ENCODE measurements at places on chromosomes 7 and 10. TPM values are rescaled to one million over a fixed set of nuclear protein-coding genes. Genes with fewer than 3 reads are reported as not detected.

DNA sequence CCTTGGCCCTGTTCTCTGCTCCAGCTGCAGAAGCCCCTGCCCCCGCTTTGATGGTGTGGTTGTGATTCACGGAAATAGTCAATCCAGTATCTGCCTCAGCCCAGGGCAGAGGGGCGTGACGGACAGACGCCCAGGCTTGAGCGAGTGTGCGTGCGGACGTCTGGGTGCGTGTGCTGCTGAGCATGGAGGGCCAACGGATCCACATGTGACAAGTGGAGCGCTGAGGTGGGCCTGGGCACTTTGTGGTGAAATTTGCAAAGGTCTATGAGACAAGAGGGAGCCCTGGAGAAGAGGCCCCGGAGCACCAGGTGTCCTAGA is 94.4 kb downstream of the WDR37 start:
- no peak for DNase-seq

The FANK1 gene
- 4.5 TPM for total RNA-seq

GRCh38 chr10:50490241-50490640 is 133.5 kb downstream of the SGMS1 start:
- no peak for DNase-seq

DNA sequence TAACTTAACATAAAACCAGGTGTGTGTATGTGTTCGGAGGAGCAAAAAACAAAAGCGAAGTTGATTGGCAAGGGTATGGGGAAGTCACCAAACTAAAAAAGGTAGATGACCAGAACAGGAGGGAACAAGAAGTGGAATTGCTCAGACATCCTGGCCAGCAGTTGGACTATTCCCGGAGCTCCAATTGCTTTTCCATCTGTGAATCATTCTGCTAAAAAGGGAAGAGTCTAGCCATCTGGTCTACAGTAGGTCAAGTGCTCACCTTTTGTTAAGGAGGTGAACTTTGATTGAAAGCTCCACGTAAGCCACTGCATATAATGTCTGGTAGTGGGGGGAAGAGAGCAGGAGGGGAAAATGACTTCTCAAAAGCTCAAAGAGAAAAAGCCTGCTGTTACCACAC is 50.0 kb upstream of the BET1 start:
- DNase-seq: no peak

DNA sequence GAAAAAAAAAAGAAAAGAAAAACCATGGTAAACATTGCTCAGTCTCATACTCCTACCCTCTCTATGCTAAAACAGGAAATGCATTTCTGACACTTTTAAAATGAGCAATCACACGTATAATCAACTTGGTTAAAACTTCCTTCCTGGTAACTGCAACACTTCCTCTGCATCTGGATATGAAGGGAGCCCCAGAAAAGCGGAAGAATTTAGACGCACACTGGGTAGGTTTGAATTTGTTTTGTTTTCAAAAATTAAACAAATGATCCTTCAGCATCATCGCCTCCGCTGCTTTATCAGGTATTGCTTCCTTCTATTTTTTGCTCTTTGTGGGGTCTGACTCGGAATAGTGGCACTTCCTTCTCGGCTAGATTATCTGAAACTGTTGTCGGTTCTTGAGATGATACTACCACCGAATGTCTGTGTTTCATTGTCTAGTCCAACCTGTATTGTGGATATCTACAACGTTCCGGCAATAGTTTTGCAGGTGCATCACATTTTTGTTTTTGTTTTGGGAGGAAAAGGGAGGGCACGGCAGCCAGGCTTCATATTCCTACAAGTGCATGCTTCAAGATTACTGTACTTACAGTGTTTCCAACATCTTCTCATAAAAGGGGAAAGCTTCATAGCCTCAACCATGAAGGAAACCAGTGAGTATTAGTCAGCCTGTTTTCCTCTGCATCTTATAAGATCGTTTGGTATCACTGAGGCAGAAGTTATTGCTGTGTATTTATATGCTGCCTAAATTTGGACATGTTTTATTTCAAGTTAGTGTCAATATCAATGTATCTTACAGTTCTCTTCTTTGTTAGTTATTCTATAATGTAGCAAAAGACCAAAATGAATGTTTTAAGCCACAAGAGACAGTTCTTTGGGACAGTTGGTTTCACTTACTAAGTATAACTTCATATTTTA is at the start of gene PIK3CG:
Gene PIK3CG, plus strand, starts transcription at position 153 of the 912 bp plus-strand sequence. CDS start 2,280 bp downstream, outside the sequence.
- no peak for DNase-seq

- DNase-seq: no peak
These were observed 133.7 kb upstream of the CDK1 start for GRCh38 chr10:60644436-60645130.

GRCh38 chr10:21976739-21977138 is 26.8 kb downstream of the DNAJC1 start:
- no peak for DNase-seq

- DNase-seq: no peak
These were observed 187.7 kb downstream of the GFRA1 start for GRCh38 chr10:116085323-116085722.

The FAM24B gene
- total RNA-seq: 2.2 TPM

DNA sequence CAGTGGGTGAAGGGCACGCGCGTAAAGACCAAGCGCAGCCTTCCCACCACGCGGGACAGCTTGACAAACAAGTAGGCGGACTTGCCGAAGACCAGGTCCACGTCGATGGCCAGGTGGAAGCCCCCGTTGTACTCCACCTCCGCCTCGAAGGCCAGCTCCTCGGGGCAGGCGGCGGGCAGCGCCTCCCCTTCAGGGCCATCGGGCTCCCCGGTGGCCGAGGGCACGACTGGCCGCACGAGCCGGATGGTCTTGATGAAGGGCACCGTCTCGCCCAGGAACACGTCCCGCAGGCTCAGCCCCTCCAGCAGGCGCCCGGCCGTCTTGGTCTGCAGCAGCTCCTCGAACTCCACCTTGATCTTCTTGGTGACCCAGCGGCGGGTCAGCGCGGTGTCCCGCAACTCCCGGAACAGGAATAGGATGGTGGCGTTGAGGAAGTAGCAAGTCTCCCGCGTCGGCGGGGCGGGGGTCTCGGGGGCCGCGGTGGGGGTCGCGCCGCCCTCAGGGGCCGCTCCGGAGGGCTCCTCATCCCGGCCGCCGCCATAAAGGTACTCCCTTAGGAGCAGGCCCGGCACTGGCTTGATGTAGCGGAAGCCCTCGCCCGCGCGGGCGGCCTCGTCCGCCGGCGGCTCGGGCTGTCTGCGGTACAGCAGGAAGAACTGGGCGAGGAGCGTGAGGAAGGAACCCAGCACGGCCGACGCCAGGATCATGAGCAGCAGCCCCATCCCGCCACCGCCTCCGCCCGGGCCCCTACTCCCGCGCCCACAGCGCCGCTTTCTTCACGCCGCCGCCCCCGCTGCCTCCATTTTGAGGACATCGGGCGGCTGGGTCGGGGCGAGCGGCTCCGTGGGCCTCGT is 507 bp downstream of the PDZD8 start:
- peak; percentile 50 for DNase-seq

The CPA4 gene
- total RNA-seq: 723 TPM

The CALN1 gene
- not detected for total RNA-seq

DNA sequence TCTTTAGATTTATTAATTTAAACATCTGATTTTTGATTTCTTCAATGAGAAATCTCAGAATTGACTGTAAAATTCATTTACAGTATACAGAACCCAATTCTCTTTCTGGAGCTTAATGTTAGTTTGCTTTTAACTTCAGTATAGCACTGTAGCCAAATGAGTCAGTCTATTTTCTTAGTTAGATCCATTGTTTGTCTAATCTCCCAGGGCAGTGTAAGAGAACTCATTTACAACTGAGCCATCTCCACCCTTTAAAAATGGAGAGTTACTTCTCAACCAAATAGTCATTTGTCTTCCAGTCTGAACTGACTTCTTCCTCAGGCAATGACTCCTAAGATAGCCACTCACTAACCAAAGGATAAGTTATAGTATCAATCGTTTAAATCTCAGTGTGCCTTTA is 3.0 kb upstream of the WNT2 start:
- DNase-seq: no peak

The BMPER gene
- 2.3 TPM for total RNA-seq

The LGI1 gene
- not detected for total RNA-seq

GRCh38 chr7:10913457-10913856 is 60.2 kb upstream of the PHF14 start:
- DNase-seq: no peak

DNA sequence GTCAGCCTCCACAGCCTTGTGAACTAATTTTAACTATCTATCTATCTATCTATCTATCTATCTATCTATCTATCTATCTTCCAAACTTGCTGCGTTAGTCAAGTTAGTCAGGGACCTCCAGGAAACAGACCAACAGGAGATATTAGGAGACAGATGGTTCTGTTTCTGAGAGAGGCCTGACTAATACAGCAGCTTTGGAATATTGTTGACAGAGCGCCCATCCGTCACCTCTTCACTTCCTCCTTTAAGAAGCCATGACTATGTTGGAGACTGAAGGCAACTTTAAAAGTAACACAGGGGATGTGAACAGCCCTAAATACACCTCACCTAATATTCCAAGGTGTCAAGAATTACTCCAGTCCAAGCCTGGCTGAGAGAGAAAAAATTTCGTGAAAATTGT is 280.9 kb upstream of the IGFBP3 start:
- DNase-seq: no peak

DNA sequence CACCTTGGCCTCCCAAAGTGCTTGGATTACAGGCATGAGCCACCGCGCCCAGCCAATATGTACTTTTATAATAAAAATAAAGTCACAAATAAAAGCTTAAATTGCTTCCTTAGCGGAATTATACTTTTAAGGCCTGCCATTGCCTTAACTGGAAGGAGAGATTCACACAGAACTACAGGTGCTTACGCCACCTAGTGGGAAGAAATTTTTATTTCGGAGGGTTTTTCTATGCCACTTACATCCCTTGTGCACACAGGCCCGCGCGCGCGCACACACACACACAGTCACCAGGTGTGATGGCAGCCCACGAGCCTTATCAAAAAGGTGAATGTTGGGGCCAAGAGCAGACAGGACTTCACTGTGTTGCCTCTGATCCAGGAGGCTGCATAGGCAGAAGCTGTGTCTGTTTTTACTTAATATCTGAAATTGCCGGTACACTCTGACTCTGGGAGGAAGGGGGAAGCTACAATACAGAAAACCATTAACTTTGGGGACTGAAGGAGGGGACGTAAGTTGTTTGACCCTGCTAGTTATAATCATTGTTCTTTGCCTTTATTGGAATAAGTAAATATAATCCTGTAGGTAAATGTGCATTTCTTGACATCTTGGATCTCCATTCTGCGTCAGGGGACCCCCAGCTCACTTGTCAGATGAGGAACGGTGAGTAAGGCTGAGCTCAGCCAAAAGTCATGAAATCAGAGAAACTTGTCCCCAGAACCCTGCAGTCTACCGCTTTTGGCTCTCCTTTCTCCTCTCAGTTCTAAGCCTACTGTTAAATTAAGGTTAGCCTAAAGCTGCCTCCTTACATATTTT is 87.1 kb downstream of the SLC16A9 start:
- peak; percentile 55 for DNase-seq

The TDRD1 gene
- not detected for total RNA-seq

The TRIM50 gene
- not detected for total RNA-seq

The KEL gene
- total RNA-seq: not detected

DNA sequence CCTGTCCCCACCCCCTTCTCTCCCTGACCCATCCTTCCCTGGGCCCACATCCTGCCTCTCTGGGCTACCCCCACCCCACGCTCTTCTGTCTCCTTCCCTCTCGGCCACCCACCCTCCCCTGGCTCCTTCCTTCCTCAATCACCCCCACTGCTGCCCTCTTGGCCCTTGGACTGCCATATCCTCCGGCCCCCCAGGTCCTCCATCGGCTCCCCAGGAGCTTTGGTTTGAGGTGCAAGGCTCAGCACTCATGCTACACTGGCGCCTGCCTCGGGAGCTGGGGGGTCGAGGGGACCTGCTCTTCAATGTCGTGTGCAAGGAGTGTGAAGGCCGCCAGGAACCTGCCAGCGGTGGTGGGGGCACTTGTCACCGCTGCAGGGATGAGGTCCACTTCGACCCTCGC is 10.9 kb downstream of the EPHB6 start:
- no peak for DNase-seq

The MEIG1 gene
- total RNA-seq: not detected

The IL6 gene
- 9.4 TPM for total RNA-seq

- DNase-seq: no peak
These were observed 79.1 kb downstream of the USP6NL start for GRCh38 chr10:11532306-11532705.

DNA sequence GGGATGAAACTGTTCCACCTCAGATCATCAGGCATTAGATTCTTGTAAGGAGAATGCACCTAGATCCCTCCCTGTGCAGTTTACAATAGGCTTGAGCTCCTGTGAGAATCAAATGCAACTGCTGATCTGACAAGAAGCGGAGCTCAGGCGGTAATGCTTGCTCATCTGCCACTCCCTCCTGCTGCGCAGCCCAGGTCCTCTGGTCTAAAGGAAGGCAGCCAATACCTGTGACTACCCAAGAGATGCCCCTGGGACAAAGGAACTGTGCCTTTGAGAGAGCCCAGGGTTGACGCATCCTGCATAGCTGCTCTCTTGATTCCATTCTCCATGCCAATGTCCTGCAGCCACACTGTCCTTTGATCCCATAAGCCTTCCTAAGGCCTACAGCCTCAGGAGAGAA is 73.1 kb downstream of the ADCYAP1R1 start:
- DNase-seq: no peak

The KNDC1 gene
- total RNA-seq: not detected

DNA sequence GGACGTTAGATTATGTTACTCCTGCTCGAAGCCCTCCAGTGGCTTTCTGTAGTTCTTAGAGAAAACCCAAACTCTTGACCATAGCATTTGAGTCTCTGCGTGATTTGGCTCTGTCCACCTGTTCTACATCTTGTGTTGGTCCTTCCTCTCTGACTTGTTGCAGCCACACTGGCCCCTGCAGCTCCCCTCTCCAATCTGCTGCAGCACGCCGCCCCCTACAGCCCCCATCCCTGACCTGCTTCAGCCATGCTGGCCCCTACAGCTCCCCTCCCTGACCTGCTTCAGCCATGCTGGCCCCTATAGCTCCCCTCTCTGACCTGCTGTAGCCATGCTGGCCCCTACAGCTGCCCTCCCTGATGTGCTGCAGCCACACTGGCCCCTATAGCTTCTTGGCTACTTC is 29.2 kb downstream of the TRRAP start:
- no peak for DNase-seq

GRCh38 chr7:139431459-139431858 is 52.0 kb downstream of the KLRG2 start:
- no peak for DNase-seq

The PPP3CB gene
- 8.3 TPM for total RNA-seq

All from M059J (cell line).